Activated naive CD8-positive, alpha-beta T cell treated with anti-CD3 and anti-CD28 coated beads for 36 hours (primary cell): ENCODE measurements at places on chromosomes 3 and 15. TPM values are rescaled to one million over a fixed set of nuclear protein-coding genes. Genes with fewer than 3 reads are reported as not detected.

The ZCWPW2 gene
- total RNA-seq: 0.32 TPM

- H3K4me1 ChIP-seq: peaks cover 11% of the 10 kb centered on the region
- no peak for DNase-seq
- H3K36me3 ChIP-seq: no peaks in the 10 kb centered on the region
- H3K27me3 ChIP-seq: no peaks in the 10 kb centered on the region
- no peak overlapping the region for H3K4me3 ChIP-seq
These were observed 39.0 kb downstream of the RGMA start for GRCh38 chr15:93049914-93050578.

- no peaks in the 10 kb centered on the region for H3K4me1 ChIP-seq
- DNase-seq: no peak
- H3K4me3 ChIP-seq: no peak overlapping the region
- no peaks in the 10 kb centered on the region for H3K36me3 ChIP-seq
- H3K27ac ChIP-seq: no peak overlapping the region
- H3K27me3 ChIP-seq: peaks cover 9% of the 10 kb centered on the region
These were observed 415.9 kb upstream of the MDFIC2 start for GRCh38 chr3:70728311-70728710.

DNA sequence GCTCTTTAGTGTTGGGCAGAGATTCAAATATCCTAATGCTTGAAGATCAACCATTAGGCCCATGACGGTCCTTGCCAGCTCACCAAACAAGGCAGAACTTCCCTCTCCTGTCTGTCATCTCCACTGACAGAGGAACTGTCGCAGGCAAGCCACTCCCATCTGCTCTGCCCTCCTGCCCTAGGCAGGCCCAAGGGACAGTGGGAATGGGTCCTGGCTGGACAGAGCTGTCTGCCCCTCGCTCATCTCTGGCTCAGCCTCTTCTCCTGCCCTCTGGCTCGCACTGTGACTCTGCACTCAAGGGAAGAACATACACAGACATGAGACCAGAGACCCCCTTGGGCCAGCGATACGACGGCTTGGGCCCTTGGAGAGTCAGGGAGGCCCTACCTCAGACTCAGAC is 7.6 kb upstream of the MUSTN1 start:
- no peaks in the 10 kb centered on the region for H3K27me3 ChIP-seq
- H3K4me3 ChIP-seq: no peak overlapping the region
- H3K27ac ChIP-seq: no peak overlapping the region
- peaks cover 18% of the 10 kb centered on the region for H3K4me1 ChIP-seq

DNA sequence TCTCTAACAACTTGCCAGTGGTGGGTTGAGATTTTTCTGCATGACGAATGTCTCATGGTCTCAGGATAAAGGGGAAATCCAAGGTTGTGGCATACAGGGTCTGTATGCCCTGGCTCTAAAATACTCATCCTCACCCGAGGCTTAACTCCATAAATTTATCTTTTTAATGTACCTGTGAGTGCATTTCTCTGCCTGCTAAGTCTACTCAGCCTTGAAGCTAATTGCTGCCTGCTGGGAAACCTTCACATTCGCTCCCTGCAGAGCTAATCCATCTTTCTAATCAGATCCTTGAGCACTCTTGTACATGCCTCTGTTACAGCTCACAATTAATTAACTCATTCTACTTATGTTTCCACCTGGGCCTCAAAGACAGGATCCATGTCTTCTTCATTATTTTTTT is 93.8 kb downstream of the CMSS1 start:
- H3K4me3 ChIP-seq: no peak overlapping the region
- H3K36me3 ChIP-seq: peaks cover 31% of the 10 kb centered on the region
- H3K27me3 ChIP-seq: no peaks in the 10 kb centered on the region
- no peak overlapping the region for H3K27ac ChIP-seq
- no peak for DNase-seq

- no peak overlapping the region for H3K4me3 ChIP-seq
- no peak overlapping the region for H3K27ac ChIP-seq
- H3K4me1 ChIP-seq: peaks cover 23% of the 10 kb centered on the region
These were observed 177.5 kb upstream of the ICE2 start for GRCh38 chr15:60656481-60656880.
